ENCODE measurements at places on chromosomes 3 and 15.

GRCh38 chr15:72866866-72867616, 83.5 kb upstream of the ADPGK start:
- no peak for DNase-seq
- H3K27me3 ChIP-seq = no peaks in the 10 kb centered on the region
- H3K4me1 ChIP-seq = no peaks in the 10 kb centered on the region
- H3K4me3 ChIP-seq = no peak overlapping the region
- H3K36me3 ChIP-seq = no peaks in the 10 kb centered on the region

GRCh38 chr3:71896751-71897150, 111.8 kb upstream of the PROK2 start:
- no peak for DNase-seq
- no peaks in the 10 kb centered on the region for H3K4me1 ChIP-seq
- no peak overlapping the region for H3K27ac ChIP-seq
- H3K4me3 ChIP-seq = no peak overlapping the region

DNA sequence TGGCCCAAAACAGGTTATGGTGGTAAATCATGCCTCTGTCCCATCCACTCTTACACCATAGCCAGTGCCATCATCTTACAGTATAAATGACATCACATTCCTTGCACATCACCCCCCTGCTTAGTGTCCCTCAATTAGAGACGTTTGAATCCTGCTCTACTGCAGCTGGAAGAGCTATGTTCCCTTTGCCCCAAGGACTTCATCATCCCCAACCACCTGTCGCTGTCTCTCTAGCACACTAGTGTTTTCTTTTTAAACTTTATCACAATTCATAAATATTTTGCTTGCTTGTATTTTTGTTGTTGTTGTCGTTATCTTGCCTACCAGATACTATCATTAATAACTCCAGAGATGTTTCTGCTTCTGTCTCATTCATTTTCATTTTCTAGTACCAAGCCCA, 28.7 kb downstream of the SPTSSB start:
- H3K27ac ChIP-seq = no peak overlapping the region
- H3K36me3 ChIP-seq = no peaks in the 10 kb centered on the region
- H3K4me1 ChIP-seq = no peaks in the 10 kb centered on the region
- H3K4me3 ChIP-seq = no peak overlapping the region

- no peak overlapping the region for H3K4me3 ChIP-seq
- no peak overlapping the region for H3K27ac ChIP-seq
- H3K27me3 ChIP-seq = no peaks in the 10 kb centered on the region
- H3K36me3 ChIP-seq = no peaks in the 10 kb centered on the region
- DNase-seq = no peak
Measured at GRCh38 chr15:86663979-86664378, 584.3 kb downstream of the AGBL1 start.

GRCh38 chr3:63351159-63352007, 73.3 kb downstream of the SYNPR start:
- no peak overlapping the region for H3K27ac ChIP-seq
- H3K36me3 ChIP-seq = no peaks in the 10 kb centered on the region
- H3K4me1 ChIP-seq = no peaks in the 10 kb centered on the region
- peaks cover 33% of the 10 kb centered on the region for H3K27me3 ChIP-seq

- no peak overlapping the region for H3K4me3 ChIP-seq
- DNase-seq = no peak
Measured at GRCh38 chr15:71473751-71474150, 336.6 kb upstream of the NR2E3 start.

GRCh38 chr3:114221881-114222264, 15.5 kb downstream of the ZNF80 start:
- H3K27ac ChIP-seq = peak overlapping the region; percentile 85
- H3K4me3 ChIP-seq = no peak overlapping the region
- DNase-seq = no peak
- H3K27me3 ChIP-seq = no peaks in the 10 kb centered on the region
- peaks cover 34% of the 10 kb centered on the region for H3K36me3 ChIP-seq

- H3K27me3 ChIP-seq = no peaks in the 10 kb centered on the region
- H3K27ac ChIP-seq = no peak overlapping the region
- no peaks in the 10 kb centered on the region for H3K4me1 ChIP-seq
- H3K4me3 ChIP-seq = no peak overlapping the region
Measured at GRCh38 chr3:146343551-146343950, 92.6 kb upstream of the PLSCR4 start.

DNA sequence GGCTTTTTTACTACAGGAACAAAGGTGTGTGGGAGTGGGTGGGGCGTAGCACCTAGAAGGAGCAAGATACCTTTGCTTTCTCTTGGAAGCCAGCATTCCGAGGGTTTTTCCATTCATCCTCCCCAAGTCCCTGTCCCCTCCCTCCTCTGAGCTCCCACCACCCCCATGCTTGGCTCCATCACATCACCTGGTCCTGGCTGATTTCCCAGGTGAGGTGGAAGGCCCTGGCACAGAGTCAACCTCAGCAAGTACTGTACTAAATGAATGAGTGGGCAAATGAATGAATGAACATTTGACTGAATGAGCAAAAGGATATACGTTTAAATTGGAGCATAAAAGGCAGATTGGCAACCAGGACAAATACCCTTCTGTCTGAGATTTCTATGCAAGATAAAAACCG, 45.4 kb downstream of the DZIP1L start:
- peaks cover 10% of the 10 kb centered on the region for H3K27me3 ChIP-seq
- no peak overlapping the region for H3K27ac ChIP-seq
- no peak for DNase-seq
- no peak overlapping the region for H3K4me3 ChIP-seq
- H3K4me1 ChIP-seq = peaks cover 6% of the 10 kb centered on the region

GRCh38 chr3:122536632-122537001, 21.9 kb upstream of the KPNA1 start:
- H3K27me3 ChIP-seq = no peaks in the 10 kb centered on the region
- H3K36me3 ChIP-seq = peaks cover 48% of the 10 kb centered on the region
- no peak overlapping the region for H3K4me3 ChIP-seq
- DNase-seq = no peak
- H3K4me1 ChIP-seq = peaks cover 40% of the 10 kb centered on the region

- H3K36me3 ChIP-seq = peaks cover 4% of the 10 kb centered on the region
- no peak overlapping the region for H3K4me3 ChIP-seq
- no peaks in the 10 kb centered on the region for H3K4me1 ChIP-seq
Measured at GRCh38 chr3:37086918-37087317, 87.5 kb downstream of the LRRFIP2 start.

DNA sequence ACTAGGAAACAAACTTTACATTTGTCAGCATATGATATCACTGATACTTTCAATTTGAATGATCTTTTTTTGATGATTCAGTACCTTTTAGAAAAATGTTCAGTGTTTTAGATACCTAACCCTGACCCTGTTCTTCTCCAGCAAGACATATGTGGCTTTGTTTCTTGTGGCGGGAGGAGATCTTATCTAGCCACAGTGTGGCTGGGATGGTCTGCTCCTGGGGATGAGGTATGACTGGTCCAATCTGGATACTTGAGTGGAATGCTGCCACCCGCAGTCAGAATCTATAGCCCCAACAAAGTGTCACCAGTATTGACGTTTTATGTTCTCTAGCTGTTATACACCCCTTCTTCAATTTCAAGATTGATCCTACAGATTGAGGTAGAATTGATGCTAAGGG, 439.0 kb upstream of the GOLIM4 start:
- no peaks in the 10 kb centered on the region for H3K4me1 ChIP-seq
- no peaks in the 10 kb centered on the region for H3K36me3 ChIP-seq
- H3K27me3 ChIP-seq = no peaks in the 10 kb centered on the region
- DNase-seq = no peak
- H3K4me3 ChIP-seq = no peak overlapping the region
- no peak overlapping the region for H3K27ac ChIP-seq

DNA sequence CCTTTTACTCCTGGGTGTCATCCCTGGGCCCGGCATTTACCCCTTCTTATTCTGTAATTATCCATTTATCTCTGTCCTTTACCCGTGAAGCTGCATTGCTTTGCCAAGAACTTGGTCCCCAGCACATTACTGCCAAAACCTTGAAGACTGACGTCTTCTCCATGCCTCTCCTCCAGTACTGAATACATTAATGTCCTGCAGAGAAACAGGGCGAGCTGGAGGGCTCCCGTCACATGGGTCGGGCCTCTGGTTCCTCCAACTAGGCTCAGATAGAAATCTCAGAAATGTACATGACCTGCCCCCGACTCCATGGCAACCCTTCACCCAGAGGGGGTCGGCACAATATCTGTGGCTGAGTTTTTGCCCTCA, 445 bp downstream of the EFCAB12 start:
- DNase-seq = no peak
- H3K27ac ChIP-seq = no peak overlapping the region
- H3K4me1 ChIP-seq = peaks cover 44% of the 10 kb centered on the region
- peaks cover 19% of the 10 kb centered on the region for H3K36me3 ChIP-seq

DNA sequence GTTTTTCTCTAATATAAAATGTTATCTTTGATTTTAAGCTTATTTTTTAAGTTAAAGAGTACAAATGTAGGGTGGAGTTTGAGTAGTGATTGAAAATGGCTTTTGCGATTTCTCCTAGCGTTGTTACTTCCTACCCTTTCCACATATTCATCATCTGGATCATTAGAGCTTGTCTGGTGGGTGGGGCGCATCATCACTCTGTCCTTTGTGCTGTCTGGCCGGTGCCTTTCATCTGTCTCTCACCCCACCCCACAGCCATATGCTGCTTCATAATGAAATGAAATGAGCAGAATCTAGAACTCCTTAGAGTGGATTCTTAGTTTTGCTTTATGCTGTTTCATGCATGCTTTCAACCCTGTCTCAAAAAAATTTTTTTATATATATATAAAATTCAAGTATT, 44.3 kb downstream of the ATP1B3 start:
- H3K27me3 ChIP-seq = no peaks in the 10 kb centered on the region
- peaks cover 2% of the 10 kb centered on the region for H3K4me1 ChIP-seq
- H3K27ac ChIP-seq = no peak overlapping the region
